Activated CD4-positive, alpha-beta T cell treated with anti-CD3 and anti-CD28 coated beads for 48 hours (primary cell): ENCODE measurements at places on chromosomes 12 and 14.

GRCh38 chr12:42502682-42503081 lies 86.9 kb downstream of the PRICKLE1 start:
- no peak for DNase-seq

DNA sequence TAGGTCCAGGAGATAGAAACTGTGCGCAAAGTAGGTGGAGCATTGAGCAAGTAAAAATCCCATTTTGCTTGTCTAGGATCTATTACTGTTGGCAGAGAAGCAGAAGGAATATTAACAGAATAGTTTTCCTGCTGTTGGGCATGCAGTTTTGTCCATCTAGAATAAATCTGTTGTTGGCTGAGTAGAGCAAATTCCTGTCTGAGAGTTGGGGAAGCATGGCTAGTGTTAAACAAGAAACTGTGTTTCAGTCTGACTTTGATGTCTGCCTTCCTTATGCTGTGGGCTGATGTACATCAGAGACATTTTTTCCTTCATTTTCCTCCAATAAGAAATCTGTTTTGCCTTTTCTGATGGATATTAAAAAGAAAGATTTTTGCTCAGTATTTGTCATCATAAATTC lies 98.2 kb downstream of the RAD52 start:
- no peak for DNase-seq

GRCh38 chr14:106564058-106564643 lies 1037.8 kb downstream of the TMEM121 start:
- peak; percentile 80 for DNase-seq

DNA sequence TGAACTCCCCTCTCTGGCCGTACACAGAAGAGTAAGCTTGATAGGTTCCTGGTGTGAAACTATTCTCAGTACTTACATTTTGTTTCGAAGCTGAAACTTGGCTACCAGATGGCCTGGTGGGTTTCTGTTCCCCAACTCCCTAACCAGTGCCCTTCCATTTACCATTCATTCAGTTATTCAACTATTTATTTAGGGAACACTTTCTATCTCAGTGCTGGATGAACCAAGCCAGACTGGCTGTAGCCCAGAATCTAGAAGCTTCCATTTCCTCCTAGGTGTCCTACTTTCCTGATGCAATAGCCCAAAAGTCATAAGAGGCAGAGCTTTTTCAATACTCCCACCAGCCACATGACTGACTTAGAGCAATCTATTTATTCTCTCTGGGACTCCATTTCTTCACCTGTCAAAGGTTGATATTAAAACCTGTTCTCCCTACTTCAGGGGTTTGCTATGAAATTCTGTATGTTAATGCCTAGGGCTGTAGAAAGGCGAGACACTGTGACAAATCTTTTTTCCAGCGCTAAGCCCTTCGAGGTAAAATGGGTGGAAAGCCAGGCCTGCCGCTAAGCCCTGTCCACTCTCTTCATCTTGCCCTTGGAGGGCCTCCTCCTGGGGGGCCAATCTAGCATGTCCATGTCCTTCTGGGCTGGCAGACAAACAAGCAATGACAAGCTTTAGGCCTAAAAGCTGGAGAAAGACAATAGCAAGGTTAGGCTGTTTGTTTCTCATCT lies 8.1 kb upstream of the IRF2BPL start:
- DNase-seq = no peak

GRCh38 chr12:57450057-57450456 lies 5.0 kb upstream of the INHBE start:
- DNase-seq = no peak

DNA sequence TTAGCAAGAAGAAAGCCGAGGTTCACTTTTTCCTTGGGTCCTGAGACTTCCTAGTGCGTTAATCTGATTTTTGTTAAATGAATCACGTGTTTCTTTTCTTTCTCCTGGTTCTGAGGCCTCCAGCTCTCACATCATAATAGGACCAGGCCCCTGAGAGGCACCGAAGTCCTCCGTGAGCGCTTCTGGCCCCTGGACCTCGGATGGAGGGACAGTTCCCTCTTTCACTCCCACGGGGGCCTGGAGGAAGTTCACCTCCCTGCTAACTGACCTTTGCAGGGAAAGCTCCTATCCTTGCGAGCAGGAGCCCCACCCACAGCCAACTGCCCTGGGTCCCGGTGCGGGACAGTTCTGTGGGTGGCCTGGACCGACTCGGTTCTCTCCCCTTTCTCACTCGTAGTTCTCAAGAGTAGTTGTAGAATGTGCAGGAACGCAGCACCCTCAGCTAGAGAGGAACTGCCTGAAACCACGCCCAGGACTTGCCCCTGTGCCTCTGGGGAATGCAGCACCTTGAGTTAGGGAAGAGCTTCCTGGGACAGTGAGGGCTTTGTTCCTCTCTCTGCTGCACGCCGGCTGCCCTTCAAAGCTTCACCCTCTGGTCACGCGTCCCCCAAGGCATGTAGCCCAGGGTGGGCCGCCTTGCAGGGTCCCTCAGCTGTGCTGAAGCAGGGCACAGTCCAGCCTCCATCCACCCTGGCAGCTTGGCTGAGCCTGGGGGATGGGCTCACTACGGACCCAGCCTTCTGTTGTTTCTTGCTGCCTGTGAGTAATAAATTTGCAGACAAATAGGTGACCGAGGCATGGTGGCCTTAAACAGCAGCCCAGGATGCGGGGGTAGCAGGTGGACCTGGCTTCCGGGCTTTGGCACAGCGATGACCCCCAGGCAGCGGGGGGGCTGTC lies 264.6 kb downstream of the ADGRD1 start:
- no peak for DNase-seq

- DNase-seq = no peak
Observed at GRCh38 chr14:64720131-64720576, 15.9 kb downstream of the PLEKHG3 start.

DNA sequence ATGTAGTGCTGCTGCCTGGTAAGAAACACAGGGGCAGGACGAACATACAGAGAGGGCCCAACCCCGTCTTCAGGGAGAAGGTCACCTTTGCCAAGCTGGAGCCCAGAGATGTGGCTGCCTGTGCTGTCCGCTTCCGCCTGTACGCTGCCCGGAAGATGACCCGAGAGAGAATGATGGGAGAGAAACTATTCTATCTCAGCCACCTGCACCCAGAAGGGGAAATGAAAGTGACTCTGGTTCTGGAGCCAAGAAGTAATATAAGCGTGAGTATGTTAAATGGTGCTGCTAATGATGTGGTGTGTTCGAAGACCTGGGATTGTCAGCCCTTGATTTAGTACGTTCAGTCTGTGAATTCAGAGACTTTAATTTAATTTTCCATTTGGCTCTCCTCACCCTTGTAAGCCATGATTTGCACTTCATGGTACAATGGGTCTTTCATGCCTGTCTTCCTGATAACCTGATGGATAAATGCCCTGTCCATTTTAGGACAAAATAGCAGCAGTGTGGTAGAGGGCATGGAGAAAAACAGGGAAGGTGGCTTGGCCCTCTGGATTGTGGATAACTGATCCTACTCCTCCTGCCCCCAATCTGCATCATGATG lies 318.9 kb downstream of the SNAPC1 start:
- DNase-seq = no peak

GRCh38 chr14:51581017-51581881 lies 70.5 kb upstream of the FRMD6 start:
- DNase-seq = no peak

GRCh38 chr12:95740751-95741150 lies 49.8 kb downstream of the NTN4 start:
- no peak for DNase-seq

- no peak for DNase-seq
Observed at GRCh38 chr12:52003016-52003550, 3.7 kb upstream of the TAMALIN start.

DNA sequence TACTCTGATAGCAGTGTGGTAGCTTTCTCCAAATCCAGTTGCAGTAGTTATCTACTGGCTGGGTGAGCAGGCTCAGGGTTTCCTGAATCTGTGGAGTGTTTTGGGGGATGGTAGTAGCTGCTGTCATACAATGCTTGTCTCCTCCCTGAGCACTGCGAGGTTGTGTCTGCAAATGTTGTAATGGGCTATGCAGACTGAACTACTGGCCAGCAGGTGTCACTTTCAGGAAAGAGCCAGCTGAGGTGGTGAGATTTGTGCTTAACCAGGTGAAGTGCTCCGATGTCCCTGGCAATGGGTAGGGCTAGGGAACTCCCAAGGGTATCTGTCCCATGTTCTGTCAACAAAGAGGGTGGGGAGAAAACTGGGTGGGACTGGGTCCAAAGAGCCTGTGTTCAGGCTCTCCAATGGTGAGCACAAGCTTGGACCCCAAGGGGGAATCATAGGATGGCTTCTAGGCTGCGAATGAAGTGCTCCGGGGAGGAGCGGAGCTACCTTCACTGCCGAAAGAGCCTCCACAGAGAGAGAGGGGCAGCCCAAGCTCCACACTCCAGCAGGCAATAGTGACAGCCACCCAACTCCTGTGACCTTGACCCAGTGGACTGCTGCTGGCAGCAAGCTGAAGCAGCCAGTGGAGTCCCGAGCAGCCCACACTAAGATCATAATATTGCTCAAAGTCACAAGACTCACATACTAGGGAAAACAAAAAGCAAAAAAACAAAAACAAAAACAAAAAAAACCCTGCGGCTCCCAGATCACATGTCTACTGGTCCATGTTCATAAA lies 1324.0 kb upstream of the USP15 start:
- no peak for DNase-seq

GRCh38 chr12:24661657-24662096 lies 287.2 kb downstream of the BCAT1 start:
- no peak for DNase-seq

DNA sequence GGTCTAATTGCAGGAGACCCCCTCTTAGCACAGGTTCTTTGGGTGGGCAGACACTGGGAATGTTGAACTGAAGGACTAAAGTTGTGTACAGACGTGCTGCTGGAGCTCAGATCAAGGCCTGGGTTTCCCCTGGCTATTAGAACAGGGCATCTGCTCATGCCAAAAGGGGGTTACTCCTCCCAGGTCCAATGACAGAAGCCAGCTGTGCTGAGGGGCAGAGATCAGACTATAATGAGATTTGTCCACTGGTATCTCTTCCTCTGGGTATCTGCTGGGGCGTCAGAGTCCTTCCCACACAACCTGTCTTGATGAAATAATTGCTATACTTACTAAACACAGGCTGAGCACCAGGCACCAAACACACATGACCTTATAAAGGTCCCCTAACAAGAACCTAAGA lies 42.6 kb downstream of the LTBP2 start:
- no peak for DNase-seq

- no peak for DNase-seq
Observed at GRCh38 chr12:94261119-94261518, 112.7 kb downstream of the PLXNC1 start.

DNA sequence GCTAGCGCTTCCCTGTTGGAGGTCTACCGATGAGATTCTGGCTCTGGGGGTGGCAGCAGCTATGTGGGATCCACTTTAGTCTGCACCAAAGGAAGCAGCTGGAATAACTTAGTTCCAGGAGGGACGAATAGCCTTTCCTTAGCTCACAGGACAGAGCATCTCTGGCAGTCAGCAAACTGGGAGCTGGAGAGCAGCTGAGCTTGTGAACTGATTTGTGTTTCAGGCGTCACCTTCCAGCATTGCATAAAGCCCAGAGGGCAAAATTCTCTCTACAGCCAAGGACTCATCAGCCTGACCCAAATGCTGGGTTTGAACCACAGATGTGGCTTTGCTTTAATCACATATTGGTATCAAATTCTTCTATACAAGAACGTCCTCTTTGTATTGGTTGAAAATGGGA lies 81.9 kb upstream of the PELI2 start:
- DNase-seq = no peak

DNA sequence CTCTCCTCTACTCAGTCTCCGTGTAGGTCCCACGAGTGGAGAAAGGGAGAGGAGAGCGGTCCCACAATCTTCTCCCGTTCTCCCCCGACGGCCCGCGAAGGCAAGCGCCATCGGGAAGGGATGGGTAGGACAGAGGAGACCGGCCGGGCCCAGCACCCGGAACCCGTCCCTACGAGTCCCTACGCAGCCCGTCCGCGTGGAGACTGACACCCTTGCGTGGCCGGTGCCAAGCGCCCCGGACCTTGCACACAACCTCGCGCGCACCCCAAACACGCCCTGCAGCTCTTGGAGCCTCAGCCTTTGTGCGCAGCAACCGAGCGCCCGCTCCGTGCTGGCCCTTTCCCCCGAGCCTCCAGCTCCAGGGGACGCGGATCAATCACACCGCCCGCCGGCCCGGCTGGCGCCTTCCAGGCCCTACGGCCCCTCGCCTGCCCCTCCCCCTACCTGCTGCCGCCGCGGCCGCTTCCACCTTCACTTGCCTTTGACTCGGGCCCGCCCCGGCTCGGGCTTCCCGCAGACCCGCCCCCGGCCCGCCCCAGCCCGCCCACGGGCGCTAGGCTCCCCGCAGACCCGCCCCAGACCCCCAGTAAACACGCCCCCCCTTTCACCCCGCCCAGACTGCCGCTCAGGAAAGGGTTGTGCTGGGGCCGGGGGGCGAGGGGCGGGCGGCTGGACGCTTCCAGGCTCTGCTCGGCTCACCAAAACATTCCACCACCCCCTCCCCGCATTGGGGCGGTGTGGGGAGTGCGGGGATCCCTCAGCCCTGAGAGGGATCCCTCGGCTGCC lies at the start of gene NDRG2:
Gene NDRG2, minus strand, starts transcription at position 477 of the 786 bp plus-strand sequence. CDS start 1,746 bp downstream, outside the sequence.
- peak; percentile 66 for DNase-seq

- DNase-seq = no peak
Observed at GRCh38 chr14:65131301-65131701, 29.0 kb upstream of the MAX start.

DNA sequence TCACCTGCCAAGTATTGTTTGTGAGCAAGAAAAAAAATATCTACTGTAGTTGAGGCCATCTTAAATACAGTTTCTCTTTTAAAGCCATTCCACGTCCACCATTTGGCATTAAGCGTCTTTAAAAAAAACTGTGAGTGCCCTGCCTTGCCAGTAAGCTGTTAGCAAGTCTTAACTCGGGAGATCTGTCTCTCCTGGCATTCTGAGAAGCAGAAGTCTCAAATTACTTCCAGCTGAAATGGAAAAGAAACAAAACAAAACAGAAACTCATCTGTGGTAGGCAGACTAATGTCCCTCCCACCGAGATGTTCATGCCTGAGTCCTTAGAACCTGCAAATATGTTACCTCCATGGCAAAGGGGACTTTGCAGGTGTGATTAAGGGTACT lies 126.2 kb downstream of the CRADD start:
- DNase-seq = no peak

- DNase-seq = no peak
Observed at GRCh38 chr14:61653507-61653906, 41.8 kb upstream of the HIF1A start.

- no peak for DNase-seq
Observed at GRCh38 chr12:91210144-91210543, 27.5 kb upstream of the DCN start.

DNA sequence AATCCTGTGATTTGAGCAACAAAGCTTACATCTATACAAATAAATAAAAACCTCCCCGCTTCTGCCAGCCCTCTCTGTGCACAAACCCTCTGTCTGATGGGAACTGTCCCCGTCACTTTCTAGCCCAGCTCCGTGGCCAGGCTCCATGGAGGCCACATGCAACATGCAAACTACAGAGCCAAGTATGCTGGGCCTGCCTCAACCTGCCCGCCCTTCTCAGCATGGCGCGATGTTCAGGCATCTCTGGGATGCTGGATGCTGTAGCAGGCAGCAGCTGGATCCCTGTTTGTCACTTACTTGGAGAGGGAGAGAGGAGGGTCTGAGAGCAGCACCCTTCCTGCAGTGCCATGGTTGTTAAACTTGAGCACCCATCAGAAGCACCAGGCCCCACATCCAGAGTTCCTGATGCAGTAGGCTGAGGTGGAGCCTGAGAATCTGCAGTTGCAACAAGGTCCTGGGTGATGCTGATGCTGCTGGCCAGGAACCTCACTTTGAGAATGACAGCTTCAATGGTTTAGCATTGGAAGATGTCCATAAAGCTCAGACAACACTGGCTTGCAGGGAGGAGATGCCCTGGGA lies 32.4 kb downstream of the CLMN start:
- no peak for DNase-seq
